ENCODE measurements at places on chromosomes 7 and 10.

- no peak for DNase-seq
Measured at GRCh38 chr10:120453886-120454285, 3.1 kb upstream of the PLPP4 start.

GRCh38 chr10:42755556-42756093 is 27.0 kb upstream of the BMS1 start:
- no peak for DNase-seq

- DNase-seq = no peak
Measured at GRCh38 chr7:115227473-115228235, 305.8 kb downstream of the MDFIC start.

- DNase-seq = no peak
Measured at GRCh38 chr10:52950578-52950977, 178.0 kb upstream of the MBL2 start.

- no peak for DNase-seq
Measured at GRCh38 chr10:76257816-76258215, 826.4 kb downstream of the LRMDA start.

- DNase-seq = no peak
Measured at GRCh38 chr7:52498366-52498765, 537.1 kb upstream of the POM121L12 start.

DNA sequence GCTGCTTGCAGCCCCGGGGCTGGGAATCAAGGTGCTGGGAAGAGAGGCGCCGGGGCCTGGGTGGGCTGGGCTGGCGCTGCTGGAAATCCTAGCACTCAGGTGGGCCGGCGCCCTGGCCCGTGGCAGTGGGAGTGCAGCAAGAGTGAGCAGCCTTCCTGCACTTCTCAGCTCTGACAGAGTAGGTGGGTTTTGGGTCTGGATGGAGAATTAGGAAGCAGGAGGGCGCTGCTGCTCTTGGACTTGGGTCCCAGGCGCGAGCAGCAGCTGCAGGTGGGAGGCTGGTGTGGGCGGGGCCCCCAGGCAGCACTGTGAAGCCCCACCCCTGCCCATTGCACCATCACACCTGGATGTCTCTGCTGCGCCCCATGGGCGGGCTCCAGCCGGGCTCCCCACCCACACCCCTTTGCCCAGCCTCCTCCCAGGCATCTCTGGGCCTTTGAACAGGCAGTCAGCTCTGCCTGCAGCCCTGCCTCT is 6.0 kb downstream of the BRI3 start:
- DNase-seq = no peak

DNA sequence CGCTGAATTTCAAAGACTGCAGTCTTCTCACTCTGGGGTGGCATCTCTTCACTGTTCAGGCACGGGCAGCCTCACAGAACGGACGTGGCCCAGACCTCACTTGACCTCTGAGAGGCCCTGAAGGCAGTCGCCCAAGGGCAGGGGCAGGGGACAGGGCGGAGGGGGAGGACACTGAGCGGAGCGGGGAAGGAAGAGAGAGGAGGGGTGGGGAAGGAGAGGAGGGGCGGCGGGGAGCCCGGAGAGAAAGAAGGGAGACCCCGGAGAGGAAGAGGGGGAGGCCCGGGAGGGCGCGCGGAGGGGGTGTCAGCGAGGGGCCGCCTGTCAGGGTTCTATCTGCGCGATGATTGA is 58.7 kb upstream of the COMTD1 start:
- DNase-seq = peak; percentile 75

DNA sequence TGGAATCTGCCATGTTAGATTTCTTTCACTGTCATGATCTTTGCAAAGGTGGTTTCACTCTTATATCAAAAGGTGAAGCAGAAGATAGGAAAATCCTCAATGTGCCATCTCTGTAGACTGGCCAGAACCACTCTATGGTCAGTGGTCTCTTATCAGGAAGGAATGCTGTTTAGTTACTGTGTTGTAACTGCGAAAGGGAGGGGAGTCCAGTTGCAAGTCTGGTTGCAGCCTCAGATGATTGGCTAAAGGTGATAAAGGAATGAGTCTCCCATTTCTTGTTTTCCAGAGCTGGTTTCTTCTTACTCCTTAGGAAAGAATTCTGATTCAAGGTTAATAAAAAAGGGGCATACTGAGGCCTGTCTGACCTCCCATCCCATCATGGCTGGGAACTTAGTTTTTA is 58.2 kb upstream of the ICA1 start:
- no peak for DNase-seq

- DNase-seq = no peak
Measured at GRCh38 chr10:80491251-80492102, 37.4 kb downstream of the TSPAN14 start.

- no peak for DNase-seq
Measured at GRCh38 chr10:22690614-22691431, 23.6 kb downstream of the PIP4K2A start.

DNA sequence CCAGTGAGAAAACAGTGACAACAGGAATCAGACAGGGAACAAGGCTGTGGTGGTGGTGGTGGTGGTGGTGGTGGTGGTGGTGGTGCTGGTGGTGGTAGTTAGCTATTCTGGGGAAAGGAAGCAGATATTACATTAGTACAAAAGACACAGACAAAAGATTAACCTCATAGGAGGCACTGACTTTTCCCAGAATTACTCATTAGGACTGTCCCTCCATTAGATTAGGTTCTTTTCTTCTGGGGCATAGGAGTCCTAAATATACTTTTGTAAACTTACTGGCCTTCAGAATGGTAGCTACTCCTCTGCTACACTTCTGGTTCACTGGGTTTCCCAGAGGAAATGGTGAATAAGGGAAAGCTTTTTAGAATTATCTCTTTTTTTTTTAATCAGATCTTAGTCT is 156.6 kb upstream of the SEMA3D start:
- DNase-seq = no peak

- peak; percentile 71 for DNase-seq
Measured at GRCh38 chr7:118214051-118214832, 10.3 kb upstream of the ANKRD7 start.

GRCh38 chr7:3710531-3710930 is 409.5 kb downstream of the SDK1 start:
- DNase-seq = no peak

GRCh38 chr10:71814922-71815411 is 36.1 kb downstream of the PSAP start:
- no peak for DNase-seq

GRCh38 chr10:113357681-113358300 is 195.1 kb upstream of the HABP2 start:
- no peak for DNase-seq

DNA sequence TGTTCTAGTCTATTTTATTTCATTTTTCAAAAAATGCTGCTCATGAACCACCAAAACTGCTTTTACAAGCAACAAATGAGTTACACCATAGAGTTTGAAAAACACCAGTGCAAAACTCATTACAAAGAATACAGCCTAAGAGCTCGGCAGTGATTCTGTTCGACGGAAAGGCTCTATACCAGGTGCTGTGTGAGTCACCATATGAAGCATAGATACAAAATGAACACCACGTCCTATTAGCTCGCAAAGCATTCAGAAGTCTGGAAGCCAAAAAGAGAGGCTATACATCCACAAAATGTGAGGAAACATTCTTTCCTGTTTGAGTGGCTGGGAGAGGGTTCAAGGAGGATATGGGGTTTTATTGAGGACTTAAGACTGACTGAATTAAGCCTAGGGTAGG is 136.1 kb downstream of the ATE1 start:
- DNase-seq = no peak

DNA sequence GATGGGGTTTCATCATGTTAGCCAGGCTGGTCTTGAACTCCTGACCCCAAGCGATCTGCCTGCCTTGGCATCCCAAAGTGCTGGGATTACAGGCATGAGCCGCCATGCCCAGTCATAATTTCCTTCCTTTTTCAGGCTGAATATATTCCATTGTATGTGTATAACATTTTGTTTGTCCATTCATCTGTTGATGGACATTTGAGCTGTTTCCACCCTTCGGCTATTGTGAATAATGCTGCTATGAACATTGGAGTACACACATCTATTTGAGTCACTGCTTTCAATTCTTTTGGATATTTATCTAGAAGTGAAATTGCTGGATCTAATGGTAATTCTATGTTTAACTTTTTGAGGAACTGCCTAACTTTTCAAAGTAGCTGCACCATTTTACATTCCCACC is 34.6 kb downstream of the TLX1 start:
- no peak for DNase-seq

- DNase-seq = no peak
Measured at GRCh38 chr10:85420501-85421191, 945.9 kb downstream of the GRID1 start.

GRCh38 chr10:110656612-110657011 is 12.5 kb downstream of the RBM20 start:
- DNase-seq = no peak

- DNase-seq = no peak
Measured at GRCh38 chr10:118851062-118852035, 96.6 kb upstream of the CACUL1 start.

DNA sequence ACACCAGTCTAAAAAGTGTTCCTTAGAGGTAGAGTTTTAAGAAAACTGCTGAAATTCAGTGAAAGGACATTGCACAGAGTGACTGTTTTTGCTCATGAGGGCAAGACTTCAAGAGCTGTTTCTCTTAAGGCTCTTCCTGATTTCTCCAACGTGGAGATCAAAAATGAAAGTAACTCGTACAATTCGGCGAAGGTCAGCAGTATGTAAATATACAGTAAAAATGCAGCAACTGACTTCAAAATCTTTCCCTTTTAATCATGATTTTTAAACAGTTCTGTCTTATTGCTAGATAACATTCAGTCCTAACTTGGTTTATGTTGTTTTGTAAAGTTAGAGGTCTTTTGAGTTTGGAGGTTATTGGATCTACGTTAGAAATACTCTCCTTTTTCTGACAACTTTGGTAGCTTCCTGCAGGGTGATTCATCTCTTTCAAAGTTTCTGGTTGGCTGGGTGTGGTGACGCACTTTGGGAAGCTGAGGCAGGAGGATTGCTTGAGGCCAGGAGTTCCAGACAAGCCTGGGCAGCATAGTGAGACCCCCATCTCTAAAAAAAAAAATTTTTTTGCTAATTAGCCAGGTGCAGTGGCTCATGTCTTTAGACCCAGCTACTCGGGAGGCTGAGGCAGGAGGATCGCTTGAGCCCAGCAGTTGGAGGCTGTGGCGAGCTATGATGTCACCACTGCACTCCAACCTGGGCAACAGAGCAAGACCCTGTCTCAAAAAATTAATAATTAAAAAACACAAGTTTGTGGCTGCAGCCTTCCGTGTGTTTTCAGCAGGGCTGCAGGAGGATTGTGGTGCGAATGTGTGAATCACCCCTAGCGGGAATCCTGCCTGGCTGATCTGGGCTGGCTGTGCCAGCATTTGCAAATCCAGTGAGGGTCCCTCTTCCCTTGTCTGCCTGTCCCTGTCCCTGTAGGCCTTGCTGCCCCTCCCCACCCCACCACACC is 29.2 kb upstream of the AP5Z1 start:
- no peak for DNase-seq

DNA sequence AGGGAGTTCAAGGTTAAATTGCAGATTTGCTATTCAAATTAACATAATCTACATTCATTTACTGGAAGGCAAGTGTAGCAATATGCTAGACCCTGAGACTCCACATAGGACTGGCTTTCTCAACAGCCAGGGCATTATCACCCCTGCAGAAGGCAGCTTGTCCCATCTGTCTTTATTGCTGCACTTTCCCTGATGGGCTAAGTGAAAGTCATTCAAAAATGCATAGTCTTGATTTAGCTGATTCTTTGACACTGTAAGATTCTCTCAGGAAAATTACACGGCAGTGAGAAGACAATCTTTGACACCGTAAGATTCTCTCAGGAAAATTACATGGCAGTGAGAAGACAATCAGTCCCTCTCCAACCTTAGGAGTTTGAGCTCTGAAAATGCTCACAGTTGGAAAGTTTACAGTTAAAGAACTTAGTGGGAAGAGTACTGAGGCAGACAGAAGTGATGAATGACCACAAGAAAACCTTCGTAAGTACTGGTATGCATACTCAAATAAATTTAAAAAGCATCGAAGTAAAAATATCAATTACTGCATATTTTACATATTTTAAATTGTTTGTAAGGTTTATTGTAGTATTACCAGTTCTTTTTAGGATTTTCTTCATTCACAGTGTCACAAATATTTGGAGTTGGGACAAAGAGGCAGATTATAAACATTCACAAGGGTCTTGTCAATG is 88.9 kb downstream of the RAPGEF5 start:
- DNase-seq = no peak

DNA sequence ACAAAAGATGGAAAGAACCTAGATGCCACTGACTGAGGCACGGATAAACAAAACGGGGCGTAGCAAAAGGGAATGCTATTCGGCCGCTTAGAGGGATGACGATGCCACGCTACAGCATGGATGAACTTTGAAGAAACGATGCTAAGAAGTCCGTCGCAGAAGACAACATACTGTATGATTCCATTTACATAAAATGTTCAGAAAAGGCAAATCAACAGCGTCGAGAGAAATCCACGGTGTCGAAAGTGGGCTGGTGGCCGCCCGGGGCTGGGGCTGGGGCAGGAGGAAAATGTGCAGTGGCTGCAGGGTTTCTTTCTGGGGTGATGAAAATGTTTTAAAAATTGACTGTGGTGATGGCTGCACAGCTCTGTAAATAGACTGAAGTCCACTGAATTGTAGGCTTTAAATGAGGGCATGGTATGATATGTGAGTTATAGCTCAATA is 24.1 kb downstream of the GNA12 start:
- DNase-seq = no peak

GRCh38 chr10:48383393-48383792 is 76.9 kb downstream of the MAPK8 start:
- DNase-seq = no peak

- no peak for DNase-seq
Measured at GRCh38 chr7:24576171-24577025, 3.1 kb downstream of the PALS2 start.

DNA sequence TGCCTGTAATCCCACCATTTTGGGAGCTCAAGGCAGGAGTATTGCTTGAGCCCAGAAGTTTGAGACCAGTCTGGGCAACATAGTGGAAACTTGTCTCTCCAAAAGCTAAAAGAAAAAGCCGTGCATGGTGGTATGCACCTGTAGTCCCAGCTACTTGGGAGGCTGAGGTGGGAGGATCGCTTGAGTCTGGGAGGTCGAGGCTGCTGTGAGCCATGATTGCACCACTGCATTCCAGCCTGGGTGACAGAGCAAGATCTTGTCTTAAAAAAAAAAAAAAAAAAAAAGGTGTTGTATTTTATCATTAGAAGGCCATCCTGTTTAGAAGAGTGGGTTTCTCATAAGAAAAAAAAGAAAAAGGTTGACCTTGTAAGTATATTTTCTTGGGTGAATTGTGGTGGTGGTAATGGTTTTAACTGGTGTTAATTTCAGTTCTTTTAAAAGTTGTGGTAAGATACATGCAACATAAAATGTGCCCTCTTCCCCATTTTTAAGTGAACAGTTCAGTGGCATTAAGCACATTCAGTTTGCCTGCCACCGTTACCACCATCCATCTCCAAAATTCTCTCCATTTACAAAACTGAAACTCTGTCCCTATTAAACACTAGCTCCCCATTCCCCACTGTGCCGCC is 34.7 kb downstream of the GRIFIN start:
- DNase-seq = no peak

- no peak for DNase-seq
Measured at GRCh38 chr7:42461537-42461936, 224.5 kb upstream of the GLI3 start.

GRCh38 chr7:102390697-102391484 is 5.3 kb upstream of the PRKRIP1 start:
- DNase-seq = peak; percentile 76

GRCh38 chr10:119183664-119184412 is 5.2 kb upstream of the PRDX3 start:
- DNase-seq = no peak

GRCh38 chr10:111634191-111634590 is 549.4 kb downstream of the GPAM start:
- DNase-seq = no peak

All from heart left ventricle (tissue), 16 donors.